Endothelial cell (in vitro differentiated cells): ENCODE measurements at places on chromosomes 4 and X.

GRCh38 chr4:21117541-21118180 is 417.4 kb downstream of the PACRGL start:
- DNase-seq = no peak

DNA sequence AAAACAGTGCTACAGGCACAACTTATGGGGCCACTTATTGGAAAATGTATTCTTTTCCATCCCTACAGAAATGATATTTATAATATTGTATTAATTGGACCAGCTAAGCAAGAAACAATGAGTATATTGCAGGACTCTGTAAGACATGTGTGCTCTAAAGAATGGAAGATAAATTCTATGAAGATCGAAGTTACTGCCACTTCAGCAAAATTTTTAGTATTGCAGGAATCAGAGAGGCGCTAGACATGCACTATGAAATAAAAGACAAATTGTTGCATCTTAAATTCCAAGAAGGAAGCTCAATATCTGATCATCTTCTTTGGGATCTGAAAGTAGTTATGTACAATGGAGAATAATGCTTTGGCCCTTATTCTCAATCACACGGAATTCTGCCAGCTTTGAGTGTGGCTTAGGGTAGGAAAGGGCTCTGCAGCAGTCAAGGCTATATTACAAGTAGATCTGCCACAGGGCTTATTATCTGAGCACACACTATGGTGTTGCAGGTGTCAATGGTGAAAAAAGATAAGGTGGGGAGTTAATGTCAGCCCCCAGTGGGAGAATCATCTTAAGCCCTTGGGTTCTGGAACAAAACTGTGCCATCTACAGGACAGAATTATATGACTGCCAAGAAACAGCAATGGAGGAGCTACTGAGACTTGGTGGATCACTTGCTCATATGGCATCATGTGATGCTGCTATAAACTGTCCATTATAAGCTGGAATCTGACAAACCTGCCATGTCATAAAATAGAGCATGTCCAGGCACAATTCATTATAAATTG is 334.0 kb upstream of the NDST3 start:
- no peak for DNase-seq

GRCh38 chrX:9605484-9605883 is 140.6 kb downstream of the TBL1X start:
- DNase-seq = no peak

DNA sequence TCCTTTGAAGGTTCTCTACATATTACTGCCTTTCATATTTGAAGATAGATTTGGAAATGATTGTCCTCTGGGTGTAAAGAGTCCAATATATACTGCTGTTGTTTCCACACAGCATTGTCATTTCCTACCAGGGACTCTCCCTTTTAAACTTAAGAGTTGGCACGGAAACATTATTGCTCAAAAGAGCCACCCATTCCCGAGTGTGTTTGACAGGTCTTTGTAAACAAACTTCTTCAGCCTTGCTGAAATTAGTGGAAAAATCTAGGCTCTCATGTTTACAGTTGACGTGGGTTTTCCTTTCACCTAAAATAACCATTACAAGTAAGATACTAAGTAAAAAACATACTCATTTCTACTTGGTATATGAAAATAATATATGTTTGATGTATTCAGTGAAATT is 111.4 kb upstream of the LIMCH1 start:
- DNase-seq = no peak

- peak; percentile 58 for DNase-seq
Observed at GRCh38 chr4:151674804-151675391, 85.9 kb downstream of the GATB start.

DNA sequence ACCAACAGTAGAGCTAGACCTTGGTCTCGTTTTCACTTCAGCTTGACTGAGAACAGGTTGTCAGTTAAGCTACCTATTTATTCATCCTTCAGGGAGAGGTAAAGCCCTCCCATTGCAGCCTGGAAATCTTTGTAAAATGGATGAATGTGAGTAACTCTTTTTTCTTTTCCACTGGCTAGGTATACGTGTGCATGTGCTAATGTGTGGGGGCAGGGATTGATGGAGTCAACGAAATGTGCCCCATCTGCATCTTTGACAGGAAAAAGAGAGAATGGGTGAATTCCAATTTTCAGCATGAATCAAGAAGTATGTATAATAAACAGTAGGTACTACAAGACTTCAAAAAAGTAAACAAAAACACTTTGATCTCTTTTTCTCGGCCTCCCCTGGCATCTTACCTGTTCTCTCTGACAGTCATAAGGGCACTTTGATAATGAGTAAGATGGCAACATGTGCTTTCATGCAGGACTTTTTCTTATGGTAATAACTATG is at the start of gene IL21:
Gene IL21, minus strand, starts transcription at position 51 of the 492 bp plus-strand sequence. CDS start 55 bp downstream, outside the sequence.
- DNase-seq = no peak

GRCh38 chr4:36243355-36244256 is 708 bp downstream of the ARAP2 start:
- DNase-seq = peak; percentile 58

- DNase-seq = no peak
Observed at GRCh38 chr4:44558031-44558605, 93.3 kb downstream of the YIPF7 start.

GRCh38 chr4:13202701-13203100 is 281.4 kb downstream of the RAB28 start:
- DNase-seq = no peak

- DNase-seq = no peak
Observed at GRCh38 chrX:143429131-143429530, 88.1 kb downstream of the SPANXN3 start.

GRCh38 chr4:67475155-67475554 is 70.1 kb downstream of the CENPC start:
- DNase-seq = no peak

DNA sequence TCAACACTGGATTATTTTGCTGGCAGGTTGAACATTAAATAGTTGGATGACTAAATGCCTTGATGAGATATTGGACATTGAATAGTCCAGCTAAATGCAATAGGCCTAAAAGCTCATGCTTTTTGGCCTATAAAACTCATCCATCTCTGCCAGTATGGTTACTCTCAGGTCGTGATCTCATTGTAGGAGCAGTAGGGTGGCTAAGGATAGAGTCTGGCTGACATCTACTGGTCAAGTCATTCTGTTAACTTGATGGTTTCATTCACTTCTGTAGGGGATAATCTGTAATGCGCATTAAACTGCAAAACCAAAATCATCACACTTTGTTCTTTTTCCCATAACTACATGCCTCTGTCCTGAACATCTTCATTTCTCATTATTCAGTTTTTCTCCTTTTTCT is 227.0 kb downstream of the DKK2 start:
- peak; percentile 7 for DNase-seq

DNA sequence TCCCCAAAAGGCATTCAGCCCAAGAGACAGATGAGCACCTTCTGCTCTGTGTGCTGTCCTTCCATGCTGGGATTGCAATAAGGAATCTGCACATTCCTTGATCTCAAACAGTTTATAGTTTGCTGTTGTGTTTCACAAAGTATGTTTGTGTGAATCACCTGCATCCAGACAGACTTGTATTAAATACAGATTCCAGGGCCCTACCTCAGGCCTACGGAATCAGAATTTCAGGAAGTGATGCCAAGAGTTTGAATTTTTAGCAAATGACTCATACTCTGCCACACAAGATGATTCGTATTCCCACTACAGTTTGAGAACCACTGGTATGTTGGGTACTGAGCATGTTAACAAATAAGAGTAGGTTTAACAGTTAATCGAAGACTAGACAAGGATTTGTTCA is 7.0 kb downstream of the VAMP7 start:
- DNase-seq = no peak

DNA sequence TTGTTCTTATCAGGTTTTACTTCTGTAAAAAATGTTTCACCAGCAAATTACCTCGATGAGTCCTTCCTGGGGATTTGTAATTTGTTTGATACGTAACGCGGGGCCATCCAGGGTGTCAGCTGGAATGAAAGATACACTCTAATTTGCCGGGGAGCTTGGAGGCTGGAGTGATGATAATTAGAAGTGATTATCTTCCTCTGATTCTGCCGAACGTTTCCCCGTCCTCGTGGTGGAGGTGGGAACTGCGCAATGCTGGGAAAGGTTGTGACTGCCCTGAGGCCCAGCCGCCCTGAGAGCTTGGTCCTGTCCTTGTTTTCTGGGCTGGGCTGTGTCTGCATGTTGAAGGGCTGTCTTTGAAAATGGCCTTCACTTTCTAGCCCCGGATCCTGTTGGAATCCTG is 48.0 kb downstream of the SORCS2 start:
- no peak for DNase-seq

DNA sequence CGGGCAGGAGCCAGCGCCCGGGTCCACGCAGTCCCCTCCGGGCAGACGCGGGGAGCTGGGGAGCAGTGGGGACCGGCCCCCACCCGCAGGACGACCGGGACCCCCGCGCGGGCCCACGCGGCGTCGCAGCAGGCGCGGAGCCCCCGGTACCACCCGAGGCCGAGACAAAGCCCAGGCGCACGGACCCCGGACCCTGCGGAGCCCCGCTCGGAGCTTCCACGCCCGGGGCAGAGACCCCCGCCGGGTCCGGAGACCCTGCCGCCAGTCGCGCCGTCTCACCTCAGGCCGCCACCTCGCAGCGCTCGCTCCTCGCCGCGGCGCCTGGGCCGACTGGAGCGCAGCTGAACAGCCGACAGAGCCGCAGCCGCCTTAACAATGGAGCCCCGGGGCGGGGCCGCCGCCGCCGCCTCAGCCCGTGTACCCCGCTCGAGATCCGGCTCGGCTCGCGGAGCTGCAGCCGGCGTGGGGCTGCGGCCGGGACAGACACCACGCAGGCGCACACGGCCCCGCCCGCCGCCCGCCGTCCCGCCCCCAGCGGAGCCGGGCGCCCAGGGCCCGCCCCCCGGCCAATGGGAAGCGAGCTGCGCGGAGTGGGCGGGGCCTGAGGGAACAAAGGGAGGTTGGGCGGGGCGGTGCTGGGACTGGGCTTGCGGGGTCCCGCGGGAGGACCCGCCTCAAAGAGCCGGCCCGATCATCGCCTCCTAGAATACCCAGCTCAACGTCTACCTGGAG is at the start of gene AFAP1:
Gene AFAP1, minus strand, starts transcription at position 485 of the 732 bp plus-strand sequence. CDS start 67,783 bp downstream, outside the sequence.
- DNase-seq = peak; percentile 94

GRCh38 chr4:175309041-175309440 is 390.9 kb downstream of the ADAM29 start:
- no peak for DNase-seq

GRCh38 chr4:56978750-56979303 is at the start of gene POLR2B:
Gene POLR2B (plus strand): TSS chr4:56978896. CDS start chr4:56978986, 90 bp downstream.
- DNase-seq = peak; percentile 93

DNA sequence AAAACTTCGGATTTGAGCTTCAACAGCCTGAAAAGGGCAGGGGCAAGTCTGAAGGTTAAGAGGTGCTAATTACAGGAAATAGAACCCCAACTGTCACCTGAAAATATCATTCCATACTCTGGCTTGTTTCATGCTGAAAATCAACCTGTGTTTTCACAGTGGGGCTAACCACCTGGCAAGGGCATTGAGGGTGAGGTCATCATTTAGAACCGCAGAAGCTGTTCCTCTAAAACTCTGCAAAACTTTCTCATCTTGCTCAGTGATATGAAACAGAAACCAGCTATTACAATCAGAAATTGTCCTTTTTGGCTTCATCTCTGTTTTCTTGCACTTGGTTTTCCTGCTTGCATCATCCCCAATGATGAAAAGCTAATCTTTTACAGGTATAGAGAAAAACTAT is 247.6 kb downstream of the DCLK2 start:
- DNase-seq = no peak

- no peak for DNase-seq
Observed at GRCh38 chr4:181957088-181957487, 286.1 kb upstream of the TENM3 start.

GRCh38 chr4:37891260-37892159 is 626 bp downstream of the TBC1D1 start:
- peak; percentile 11 for DNase-seq

GRCh38 chr4:187617113-187617512 is 378.5 kb upstream of the ZFP42 start:
- no peak for DNase-seq

DNA sequence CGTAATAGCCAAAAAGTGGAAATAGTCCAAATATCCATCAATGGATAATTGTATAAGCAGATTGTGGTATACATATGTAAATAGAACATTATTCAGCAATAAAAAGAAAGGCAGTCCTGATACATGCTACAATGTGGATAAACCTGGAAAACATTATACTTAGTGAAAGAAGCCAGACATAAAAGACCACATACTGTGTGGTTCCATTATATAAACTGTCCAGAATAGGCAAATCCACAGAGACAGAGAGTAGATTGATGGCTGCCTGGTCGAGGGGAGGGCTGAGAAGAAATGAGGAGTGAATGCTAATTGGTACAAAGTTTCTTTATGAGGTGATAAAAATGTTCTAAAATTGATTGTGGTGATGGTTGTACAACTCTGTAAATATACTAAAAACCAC is 397.4 kb upstream of the RPS6KA3 start:
- DNase-seq = no peak

- no peak for DNase-seq
Observed at GRCh38 chr4:136644279-136644678, 888.0 kb downstream of the PCDH18 start.

DNA sequence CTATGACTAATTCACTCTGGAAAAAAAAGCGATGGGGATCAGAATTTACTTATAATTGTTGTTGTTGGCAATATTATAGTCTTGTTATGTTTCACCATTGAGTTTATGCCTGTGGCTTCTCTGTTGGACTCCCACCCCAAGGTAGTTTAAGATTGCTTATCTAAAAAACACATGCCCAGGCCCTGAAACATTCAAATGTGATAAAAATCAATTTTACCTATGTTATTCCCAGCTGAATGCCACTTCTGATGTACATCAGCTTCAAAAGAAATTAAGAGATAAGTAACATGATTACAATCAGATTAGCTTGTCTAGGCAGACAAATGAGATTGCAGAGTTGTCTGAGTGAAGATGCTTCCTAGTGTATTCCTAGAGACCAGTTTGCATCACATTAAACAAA is 484.7 kb downstream of the PCDH7 start:
- no peak for DNase-seq

GRCh38 chrX:63930140-63930539 is 145.1 kb upstream of the ARHGEF9 start:
- peak; percentile 7 for DNase-seq

DNA sequence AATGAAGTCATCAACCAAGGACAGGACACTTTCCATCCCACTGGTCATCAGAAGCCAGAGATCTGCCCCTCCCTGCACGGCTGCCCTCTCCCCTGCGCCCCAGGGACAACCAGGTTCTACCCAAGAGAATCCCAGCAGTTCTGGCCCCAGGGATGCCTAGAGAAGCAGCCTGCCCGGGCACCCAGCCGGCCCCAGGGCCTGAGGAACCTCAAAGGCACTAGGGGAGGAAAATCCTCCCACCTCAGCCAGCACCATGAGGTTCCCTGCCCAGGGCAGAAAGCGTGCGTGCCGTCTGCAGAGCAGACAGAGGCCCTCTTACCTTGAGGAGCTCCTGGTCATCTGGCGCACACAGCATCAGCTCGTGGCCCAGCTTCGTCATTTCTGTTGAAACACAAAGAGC is 8.1 kb downstream of the HAUS7 start:
- DNase-seq = no peak

- peak; percentile 10 for DNase-seq
Observed at GRCh38 chrX:154486396-154487207, at the start of gene UBL4A. Gene UBL4A (minus strand): TSS chrX:154486615. CDS start chrX:154486584, 31 bp downstream.

DNA sequence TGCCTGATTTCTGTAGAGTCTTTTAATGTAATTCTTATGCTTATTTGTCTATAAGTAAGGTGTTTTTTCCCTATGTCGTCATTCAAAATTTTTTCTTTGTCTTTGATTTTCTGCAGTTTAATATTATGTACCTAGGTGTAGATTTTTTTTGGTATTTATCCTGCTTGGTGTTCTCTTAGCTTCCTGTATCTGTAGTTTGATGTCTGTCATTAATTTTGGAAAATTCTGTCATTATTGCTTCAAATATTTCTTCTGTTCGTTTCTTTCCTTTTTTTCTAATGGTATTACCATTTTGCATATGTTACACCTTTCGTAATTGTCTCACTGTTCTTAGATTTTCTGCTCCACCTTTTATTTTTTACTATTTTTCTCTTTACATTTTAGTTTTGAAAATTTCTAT is 672.5 kb upstream of the KLHL4 start:
- DNase-seq = no peak
